Stimulated activated CD4-positive, alpha-beta T cell treated with anti-CD3 and anti-CD28 coated beads, TNF-alpha, amount 100 ng/mL, for 1 hour (primary cell): ENCODE measurements at places on chromosomes 7 and 10.

DNA sequence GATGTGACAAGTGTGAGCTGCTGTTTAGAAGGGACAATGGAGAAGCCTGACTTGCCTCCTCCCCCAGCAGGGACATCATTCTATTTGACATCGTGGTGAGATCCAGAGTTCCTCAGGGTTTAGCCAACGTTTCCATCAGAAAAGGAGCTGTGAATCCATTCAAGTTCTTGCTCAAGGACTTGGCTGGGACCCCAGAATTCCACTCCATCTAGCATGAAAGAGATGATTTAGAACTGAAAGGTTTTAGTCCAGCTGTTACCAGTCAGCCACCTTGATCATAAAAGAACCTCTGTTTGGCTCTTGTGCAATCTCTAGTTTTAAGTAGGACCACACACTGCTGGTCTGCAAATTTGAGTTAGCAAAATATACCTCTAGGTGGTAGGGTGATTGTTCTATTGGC lies 337.6 kb downstream of the FRMD4A start:
- DNase-seq: no peak

- no peak for DNase-seq
Measured at GRCh38 chr10:73814276-73814895, 3.0 kb upstream of the NDST2 start.

- DNase-seq: no peak
Measured at GRCh38 chr10:4596951-4597350, 229.1 kb upstream of the AKR1E2 start.

- DNase-seq: no peak
Measured at GRCh38 chr10:117540640-117541404, 1.7 kb upstream of the EMX2 start.

- no peak for DNase-seq
Measured at GRCh38 chr7:40850017-40850416, 715.2 kb downstream of the SUGCT start.

DNA sequence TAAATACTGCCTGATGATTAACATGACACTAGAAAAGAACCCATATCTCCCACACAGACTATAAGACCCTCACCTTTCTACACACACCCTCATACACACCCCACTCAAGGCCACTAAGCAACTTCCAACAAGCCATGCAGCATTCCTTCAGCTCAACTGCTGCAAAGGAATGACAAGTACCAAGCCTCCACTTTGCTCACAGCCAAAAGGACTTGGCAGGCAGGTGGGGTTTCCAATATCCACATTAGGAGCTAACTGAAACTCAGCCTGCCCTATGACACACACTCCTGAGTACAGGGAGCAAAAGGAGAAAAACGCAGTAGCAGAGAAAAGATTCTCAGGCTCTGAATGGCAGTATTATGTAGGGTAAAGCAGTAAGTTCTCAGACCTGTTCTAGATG lies 13.4 kb downstream of the USP54 start:
- DNase-seq: no peak

GRCh38 chr10:120183546-120183945 lies 273.5 kb upstream of the PLPP4 start:
- DNase-seq: no peak

GRCh38 chr7:12695965-12696364 lies 8.5 kb downstream of the ARL4A start:
- no peak for DNase-seq

DNA sequence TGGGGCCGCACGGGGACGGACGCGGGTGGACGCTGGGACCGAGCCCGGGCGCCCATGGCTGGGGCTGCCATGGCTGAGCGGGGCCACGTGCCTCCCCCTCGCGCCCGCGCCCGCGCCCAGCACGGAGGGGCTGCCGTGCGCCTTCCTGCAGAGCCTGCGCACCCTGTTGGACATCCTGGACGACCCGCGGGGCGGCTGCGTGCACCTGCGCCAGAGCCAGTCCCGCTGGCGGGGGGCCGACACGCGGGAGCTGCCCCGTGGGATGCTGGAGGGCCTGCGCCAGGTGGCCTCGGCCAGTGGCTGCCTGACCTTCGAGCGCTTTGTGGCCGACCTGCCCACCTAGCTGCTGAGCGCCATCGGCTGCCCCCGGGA lies 72.5 kb upstream of the KCTD7 start:
- no peak for DNase-seq

GRCh38 chr7:46153951-46154787 lies 233.1 kb upstream of the IGFBP3 start:
- no peak for DNase-seq

DNA sequence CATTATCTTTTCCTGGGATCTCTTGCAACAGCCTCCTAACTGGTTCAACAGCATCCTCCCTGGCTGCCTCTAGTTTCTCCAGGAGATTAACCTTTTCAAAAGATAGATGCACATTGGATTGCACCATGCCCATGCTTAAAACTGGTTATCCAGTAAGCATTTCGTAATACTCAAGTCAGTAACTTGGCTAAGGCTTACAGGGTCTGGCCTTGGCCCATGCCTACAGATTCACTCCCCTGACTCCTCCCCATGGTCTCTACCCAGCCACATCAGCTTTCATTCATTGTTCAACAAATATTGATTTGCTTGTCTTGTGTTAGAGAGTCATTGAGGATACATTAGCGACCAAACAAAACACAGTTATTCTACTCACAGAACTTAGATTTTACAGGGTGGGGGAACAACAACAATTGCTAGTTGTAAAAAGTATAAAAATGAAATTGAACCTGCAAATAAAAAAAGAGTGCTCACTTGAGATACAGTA lies 1.8 kb upstream of the KIF20B start:
- DNase-seq: no peak

DNA sequence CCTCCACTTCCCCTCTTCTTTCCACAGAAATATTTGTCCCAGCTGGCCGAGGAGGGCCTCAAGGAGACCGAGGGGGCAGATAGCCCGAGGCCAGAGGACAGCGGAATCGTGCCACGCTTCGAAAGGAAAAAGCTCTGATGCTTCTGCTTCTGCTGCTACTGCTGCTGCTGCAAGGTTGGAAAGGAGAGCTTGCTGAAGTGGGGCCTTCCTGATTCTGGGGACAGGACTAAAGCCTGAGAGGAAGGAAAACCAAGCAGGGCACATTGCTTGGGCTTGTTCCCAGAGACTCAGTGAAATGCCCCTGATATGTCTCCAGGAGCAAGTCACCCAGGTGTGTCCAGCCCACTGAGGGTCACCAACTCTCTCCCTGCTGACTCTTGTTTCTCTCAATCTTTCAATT lies 35.9 kb upstream of the PDCD4 start:
- no peak for DNase-seq

GRCh38 chr7:26298472-26299058 lies 6.9 kb downstream of the SNX10 start:
- no peak for DNase-seq

DNA sequence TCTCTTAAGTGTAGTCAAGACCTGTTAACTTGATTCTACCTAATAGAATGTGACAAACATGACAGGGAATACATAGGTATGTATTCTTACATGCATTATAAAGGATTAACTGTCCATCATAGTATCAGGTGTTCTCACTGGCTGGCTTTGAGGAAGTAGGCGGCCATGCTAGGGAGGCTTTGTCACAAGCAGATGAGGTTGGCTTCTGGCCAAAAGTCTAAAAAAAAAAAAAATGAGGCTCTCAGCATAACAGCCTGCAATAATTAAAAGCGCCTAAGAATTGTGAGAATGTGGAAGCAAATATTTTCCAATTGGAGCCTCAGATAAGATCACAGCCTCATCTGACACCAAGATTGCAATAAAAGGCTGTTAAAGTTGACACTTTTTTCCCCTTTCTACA lies 1256.8 kb upstream of the SORCS1 start:
- DNase-seq: no peak

DNA sequence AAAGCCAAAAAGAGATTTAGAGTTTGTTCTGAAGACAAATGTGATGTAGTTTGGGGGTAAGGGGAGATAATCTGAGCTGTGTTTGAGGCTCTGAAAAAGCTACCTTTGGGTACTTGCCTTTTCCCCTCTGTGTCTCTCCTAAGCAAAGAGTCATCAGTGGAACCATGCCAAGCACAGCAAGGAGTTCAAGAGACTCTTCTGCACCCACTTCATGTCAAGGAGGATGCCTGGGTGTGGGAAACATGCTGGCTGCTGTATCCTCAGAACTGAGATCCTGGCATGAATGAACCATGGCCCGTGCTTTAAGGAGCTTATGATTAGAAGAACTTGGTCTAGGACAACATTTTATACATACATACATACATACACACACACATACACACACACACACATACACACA lies 142.9 kb downstream of the NOC3L start:
- DNase-seq: no peak

DNA sequence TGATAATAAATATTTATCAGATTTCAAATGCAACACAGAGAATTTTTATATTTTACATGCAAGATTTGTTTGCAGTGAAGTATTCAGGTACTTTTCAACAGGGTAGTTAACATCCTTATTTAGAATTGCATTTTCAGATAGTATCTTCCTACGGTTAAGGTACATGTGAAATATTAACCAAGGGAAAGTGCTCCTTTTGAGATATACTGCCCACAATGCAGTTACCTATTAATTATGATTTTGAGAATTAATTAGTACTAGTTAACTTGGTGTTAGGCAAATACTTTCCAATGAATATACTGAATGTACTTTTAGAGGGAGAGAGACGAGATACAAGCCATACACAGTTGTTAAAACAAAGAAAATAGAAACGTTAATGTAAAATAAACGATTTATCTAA lies 206.2 kb upstream of the YAE1 start:
- DNase-seq: no peak

DNA sequence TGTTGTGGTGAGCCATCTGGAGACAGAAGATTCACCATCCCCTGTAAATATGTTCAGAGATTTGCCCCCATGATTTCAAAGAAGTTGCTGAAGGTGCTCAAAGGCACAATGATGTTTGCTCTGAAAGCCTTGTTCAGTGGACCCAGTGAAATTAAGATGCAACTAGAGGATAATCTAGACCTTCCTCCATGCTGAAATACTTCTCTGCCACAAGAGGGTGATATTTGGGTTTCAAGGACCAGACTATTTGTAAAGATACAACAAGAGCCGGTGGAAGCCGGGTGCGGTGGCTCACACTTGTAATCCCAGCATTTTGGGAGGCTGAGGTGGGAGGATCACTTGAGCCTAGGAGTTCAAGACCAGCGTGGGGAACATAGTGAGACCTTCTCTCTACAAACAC lies 13.5 kb upstream of the MSRB2 start:
- no peak for DNase-seq

GRCh38 chr7:121054925-121055324 lies 66.4 kb downstream of the CPED1 start:
- DNase-seq: no peak
